Fibroblast of skin of back (primary cell): ENCODE measurements at places on chromosomes 3 and 15.

- peak; percentile 51 for DNase-seq
Measured at GRCh38 chr3:73459711-73460110, 165.0 kb downstream of the PDZRN3 start.

DNA sequence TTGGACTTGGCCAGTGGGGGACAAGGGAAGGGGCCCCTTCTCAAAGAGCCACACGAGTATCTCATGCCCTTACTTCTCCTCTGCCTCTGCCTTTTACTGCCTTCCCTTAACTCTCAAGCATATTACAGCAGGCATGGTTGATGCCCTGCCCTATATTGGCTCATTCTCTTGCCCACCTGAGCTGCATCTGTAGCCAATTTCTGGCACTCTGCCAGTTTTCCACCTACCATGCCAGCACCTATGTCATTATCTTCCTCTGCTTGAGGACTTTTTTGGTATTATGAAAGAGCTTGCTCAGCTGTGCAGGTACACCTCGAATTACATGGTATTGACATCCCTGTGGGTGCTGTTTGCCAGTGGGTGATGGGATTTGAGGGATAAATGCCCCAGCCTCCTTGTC lies 181.8 kb downstream of the OXSM start:
- DNase-seq = no peak

DNA sequence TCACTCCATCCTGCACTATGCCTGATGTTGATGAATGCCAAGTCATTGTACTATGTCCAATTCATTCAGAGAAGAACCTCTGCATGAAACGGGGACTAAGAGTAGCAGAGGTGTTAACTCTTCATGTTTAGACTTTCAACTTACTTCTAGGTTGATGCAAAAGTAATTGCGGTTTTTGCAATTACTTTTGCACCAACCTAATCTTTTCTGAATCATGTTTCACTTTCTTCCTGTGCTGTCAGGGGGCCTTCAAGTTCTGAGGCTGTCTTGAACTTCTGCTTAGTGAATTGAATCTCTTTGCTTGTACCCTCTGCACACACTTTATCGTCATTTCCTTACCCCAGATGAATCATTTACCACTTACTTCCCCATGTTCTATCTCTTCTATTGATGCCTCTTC lies 636.2 kb downstream of the NAALADL2 start:
- DNase-seq = no peak

GRCh38 chr15:45091161-45091560 lies 22.8 kb downstream of the DUOX2 start:
- peak; percentile 62 for DNase-seq

DNA sequence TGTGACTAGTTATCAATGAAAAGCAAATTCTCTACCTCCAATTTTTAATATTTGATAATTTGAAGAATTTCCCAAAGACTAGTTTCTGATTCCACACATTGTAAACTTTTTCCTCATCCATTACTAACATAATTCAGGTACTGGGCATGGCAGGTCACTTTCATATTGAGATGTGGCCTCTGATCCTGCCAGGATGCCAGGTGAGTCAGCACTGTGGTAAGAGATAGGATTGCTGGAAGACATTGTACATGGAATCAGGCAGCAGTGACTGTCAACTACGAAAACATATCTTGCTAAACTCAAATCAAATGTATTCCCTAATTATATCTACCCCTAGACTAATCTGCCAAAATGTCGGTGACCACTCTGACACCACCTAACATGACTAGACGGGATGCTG lies 33.2 kb upstream of the POU1F1 start:
- no peak for DNase-seq

DNA sequence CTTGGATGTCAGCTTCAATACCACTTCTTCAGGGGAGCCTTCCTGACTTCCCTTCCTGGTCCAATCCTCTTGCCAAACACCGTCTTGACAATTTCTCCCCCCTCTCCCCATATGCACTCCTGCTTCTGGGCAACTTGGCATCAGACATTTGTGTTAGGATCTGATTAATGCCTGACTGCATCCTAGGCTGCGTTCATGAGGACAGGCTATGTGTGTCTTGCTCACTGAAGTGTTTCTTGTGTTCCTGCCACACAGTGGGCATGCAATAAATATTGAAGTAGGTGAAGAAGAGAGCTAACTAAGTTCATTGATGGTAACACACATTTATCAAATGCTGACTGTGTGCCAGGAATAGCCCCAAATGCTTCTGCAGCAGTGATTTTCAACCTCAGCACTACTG lies 36.4 kb upstream of the WNT5A start:
- DNase-seq = no peak

- peak; percentile 34 for DNase-seq
Measured at GRCh38 chr15:63718590-63719035, 115.1 kb downstream of the HERC1 start.

DNA sequence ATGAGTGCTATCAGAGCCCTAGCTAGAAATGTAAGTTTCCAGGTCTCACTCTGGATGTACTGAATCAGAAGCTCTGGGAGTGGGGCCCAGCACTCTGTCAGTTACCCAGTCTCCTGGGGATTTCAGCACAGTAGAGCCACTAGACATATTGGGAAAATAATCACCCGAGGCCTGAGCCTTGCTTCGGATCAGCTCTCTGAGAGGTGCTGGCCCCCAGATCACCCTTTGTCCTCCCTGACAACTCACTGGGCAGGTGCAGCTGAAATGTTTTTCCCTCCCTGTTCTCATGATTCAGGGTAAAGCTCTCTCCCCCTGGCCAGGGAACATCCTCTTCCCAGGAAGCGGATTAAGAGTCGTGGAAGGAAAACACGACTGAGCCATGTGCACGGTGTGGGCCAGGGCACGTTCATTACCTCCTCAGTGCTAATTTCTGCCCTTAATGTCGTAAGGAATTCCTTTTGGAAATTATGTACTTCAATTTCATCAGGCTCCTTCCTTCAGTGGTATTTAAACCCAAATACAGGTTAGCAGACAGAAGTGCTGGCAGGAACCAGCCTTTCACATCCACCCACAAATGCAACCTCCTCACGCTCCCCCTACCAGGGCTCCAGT lies 296.7 kb upstream of the LYSMD4 start:
- DNase-seq = no peak

DNA sequence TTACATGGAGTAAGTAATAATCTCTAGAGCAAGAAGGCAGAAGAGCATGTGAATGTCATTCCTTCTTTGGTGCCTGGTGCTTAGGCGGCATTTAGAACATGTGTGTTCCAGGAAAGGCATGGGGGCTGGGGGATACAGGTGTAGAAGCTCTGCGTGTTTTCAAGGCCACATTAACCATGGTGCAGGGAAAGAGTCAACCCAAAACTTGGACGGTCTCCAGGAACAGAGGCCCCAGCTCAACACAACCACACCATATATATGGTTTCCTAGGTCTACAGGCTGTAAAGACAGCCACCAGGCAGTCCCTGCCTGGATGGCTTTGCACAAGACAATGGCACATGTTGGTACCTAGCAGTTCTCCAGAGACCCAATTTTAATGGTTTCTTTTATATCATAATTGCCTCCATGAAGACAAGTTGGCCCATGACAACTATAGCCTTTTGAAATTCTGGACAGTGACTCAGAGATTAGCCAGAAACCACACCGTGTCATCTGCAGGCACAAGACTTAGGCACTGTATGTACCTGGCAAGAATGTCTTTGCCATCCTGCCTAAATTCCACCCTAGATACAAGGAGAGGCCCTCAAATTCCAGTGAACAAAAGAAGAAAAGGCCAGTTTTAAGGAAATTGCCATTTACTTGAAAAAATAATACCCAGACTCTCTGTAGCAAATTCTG lies 25.0 kb upstream of the DGKG start:
- DNase-seq = no peak

GRCh38 chr3:123941121-123941520 lies 19.9 kb downstream of the CCDC14 start:
- peak; percentile 9 for DNase-seq
